ENCODE measurements at places on chromosomes 6 and 20.

GRCh38 chr20:25686081-25687067 is 10.3 kb downstream of the ZNF337 start:
- DNase-seq = peak; percentile 58

DNA sequence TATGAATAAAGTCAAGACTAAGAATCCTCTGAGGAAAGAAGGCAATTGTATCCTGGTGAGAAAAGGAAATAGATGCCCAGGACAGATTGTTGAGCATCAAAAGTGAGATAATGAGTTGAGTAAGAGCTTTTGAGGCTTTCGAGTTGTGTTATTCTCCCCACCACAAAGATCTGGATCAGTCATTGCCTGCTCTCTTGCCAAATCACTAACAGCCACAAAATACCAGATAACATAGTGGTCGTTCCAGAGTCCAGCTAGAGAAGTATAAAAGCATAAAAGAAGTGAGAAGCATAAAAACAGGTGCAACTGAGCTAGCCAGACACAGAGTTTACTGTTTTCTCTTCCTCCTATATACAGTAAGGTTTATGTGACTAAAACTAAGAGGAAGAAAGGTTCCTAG is 4.9 kb downstream of the SPINT4 start:
- DNase-seq = no peak

GRCh38 chr20:18430172-18430826 is 36.5 kb downstream of the DZANK1 start:
- peak; percentile 34 for DNase-seq

- DNase-seq = no peak
These were observed 139.5 kb downstream of the PDE7B start for GRCh38 chr6:135990855-135991464.

DNA sequence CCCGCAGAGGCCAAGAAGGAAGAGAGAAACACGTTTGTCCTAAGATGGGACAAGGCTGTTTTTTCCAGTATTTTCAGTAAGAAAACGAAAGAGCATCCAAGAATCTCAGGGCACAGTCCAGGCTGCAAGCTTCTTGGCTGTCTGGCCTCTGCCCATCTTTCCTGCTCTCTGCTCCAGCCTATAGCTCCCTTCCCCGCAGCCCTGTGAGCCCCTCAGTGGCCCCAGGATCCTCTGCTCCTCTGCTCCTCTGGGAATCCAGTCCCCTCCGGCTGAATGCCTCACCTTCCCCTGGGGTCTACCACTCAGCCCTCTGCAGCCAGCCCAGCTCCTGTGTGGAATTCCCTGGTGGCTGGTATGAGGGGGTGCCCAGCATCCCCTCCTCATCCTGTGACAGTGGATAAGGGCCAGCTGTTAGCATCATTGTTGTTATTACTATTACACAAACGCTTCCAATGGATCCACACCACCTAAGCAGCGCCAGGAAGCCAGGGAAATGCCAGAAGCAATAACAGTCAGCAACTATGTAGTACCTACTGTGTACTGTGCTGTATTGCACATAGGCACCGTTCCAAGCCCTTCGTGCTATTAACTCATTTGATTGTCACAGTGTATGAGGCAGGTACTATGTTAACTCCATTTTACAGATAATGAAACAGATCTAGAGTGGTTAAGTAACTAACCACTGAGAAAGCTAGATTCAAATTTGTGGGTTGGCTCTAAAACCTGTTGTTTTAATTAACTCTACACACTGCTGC is 60.3 kb upstream of the PTPN1 start:
- DNase-seq = no peak

DNA sequence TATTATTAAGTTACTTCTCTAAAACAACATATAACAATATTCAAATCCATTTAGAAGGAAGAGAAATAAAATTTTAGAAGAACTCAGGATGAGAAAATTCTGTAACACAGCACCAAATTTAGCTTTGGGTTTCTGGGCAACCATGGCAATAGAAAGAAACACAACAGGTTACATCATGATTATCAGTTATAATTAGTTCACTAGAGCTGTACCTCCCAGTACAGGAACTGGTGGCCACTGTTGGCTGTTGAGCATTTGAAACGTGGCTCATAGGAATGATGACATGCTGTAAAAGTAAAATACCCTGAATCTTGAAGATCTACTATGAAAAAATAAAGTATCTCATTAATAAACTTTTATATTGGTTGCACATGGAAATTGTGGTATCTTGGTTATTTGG is 23.7 kb upstream of the MAP3K4 start:
- DNase-seq = no peak

GRCh38 chr20:3077618-3078134 is 6.3 kb downstream of the OXT start:
- no peak for DNase-seq

DNA sequence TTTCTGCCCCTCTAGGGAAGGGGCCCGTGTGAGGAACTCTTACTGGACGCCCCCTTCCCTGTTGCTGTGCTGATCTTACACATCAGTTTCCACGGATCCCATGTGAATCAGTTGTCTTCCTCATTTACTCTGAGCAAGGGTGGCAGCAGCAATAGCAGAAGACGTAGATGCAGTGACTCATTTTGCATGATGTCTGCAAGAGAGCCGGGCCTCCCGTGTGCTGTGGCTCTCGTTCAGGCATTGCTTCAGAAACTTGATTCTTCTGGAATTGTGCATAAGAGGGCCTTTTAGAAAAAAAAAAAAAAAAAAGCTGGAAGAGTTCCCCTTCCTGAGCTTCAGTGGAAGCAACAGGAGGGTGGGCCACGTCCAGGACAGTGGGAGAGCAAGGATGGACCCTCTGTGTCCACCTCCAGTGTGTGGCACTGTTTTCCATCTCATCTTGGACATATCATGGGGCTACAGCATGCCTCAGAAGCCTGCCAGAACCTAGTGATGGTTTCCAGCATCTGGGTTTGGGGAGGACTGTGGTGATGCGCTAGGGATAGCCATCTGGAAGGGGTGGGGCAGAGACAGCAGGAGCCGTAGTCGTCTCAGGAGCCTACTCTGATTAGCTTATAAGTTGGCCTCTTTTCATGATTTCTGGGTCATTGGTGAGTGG is 62.1 kb downstream of the FOXO3 start:
- no peak for DNase-seq

- no peak for DNase-seq
These were observed 186.5 kb downstream of the MAFB start for GRCh38 chr20:40502576-40502975.

- DNase-seq = no peak
These were observed 93.5 kb downstream of the DTNBP1 start for GRCh38 chr6:15569035-15569995.

DNA sequence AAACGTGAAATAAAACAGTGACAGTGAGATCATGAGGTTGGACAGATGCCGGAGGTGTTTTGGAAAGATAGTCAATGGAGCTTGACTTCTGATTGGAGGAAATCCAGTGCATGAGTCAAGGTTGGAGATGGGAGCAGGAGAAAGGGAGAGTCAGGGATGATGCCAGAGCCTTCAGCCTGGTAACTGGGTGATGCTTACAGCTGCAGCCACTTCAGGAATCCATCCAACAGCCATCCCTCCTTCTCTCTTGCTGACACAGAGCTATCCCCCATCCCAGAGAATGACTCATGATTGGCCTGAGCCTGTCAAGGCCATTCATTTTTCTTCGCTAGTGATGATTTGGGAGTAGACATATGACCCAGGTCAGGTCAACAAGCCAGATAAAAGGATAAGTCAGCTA is 112.8 kb downstream of the SAMD5 start:
- DNase-seq = no peak

GRCh38 chr20:58023781-58024180 is 204.7 kb downstream of the ANKRD60 start:
- no peak for DNase-seq

DNA sequence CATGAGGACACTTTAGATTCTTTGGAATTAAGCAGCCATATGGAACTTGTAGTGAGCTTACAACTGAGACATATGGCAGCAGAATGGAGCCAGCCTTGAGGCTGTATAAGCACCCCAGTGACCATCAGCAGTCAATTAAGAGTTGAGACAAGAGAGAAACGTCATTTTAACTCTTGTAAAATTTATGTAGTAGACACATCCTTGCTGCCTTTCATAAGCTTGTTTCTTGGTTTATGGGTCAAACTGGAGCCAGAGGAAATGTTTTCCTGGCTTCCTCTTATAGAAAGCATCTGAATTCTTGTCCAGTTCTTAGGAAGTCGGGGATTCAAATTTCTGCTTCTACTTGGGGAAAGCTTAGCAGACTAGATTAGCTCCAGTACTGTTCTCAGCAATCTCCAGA is 745.1 kb upstream of the MARCKS start:
- DNase-seq = no peak

GRCh38 chr6:134666125-134666524 is 283.8 kb downstream of the ALDH8A1 start:
- no peak for DNase-seq

DNA sequence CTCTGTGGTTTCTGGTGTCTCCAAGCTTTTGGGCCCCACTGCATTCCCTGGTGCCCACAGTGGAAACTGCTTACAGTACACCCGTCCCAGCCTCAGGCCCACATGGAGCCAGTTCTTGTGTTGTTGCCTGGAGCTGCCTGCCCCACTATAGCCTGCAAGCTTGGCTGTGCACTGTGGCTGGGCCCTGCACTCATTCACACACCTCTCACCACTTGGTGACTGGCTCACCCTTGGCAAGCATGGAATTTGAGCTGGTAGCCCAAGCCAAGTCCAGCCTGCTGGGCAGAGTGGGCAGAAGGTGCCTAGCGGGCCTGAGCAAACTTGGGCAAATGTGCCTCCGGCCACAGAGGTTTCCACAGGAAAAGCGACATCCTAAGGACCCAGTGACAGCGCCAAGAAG is 472.3 kb downstream of the MMUT start:
- DNase-seq = no peak

GRCh38 chr6:117545161-117545595 is 57.1 kb downstream of the GOPC start:
- DNase-seq = no peak

GRCh38 chr6:137921823-137922222 is 54.8 kb downstream of the TNFAIP3 start:
- DNase-seq = no peak

DNA sequence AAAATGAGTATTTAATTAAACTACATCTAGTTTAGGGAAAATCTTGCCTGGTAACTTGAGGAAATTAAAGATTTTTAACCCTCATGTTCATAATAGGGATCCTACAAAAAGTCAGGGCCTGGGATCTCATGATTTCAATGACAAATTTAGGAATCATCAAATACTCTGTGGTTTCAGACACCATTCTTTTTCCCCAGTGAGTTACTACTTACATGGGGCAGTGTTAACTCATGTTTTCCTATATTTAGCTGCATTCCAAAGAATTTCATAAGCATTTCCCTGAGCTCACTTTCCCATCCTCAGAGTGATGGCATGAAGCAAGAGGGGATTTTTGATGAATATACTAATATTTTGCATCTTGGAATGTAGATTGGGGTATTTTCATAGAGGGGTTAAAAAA is 321.7 kb downstream of the CENPW start:
- no peak for DNase-seq
